ENCODE measurements at places on chromosomes 12 and 14. TPM values are rescaled to one million over a fixed set of nuclear protein-coding genes. Genes with fewer than 3 reads are reported as not detected.
A peak's percentile ranks its signal among the peaks of the same experiment; 100 is the strongest.

DNA sequence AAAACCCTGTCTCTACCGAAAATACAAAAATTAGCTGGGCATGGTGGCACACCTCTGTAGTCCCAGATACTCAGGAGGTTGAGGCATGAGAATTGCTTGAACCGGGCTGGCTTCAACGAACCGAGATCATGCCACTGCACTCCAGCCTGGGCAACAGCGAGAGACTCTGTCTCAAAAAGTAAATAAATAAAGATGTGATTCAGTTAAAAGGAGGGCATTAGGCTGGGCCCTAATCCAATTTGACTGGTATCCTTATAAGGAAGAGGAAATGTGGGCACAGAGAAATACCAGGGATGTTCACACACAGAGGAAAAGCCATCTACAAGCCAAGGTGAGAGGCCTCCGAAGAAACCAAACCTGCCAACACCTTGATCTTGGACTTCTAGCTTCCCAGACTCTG is 10.1 kb upstream of the DCAF4 start:
- H3K27ac ChIP-seq: no peak overlapping the region
- H3K36me3 ChIP-seq: no peaks in the 10 kb centered on the region
- no peak overlapping the region for H3K4me3 ChIP-seq
- no peaks in the 10 kb centered on the region for H3K4me1 ChIP-seq
- no peak for DNase-seq

DNA sequence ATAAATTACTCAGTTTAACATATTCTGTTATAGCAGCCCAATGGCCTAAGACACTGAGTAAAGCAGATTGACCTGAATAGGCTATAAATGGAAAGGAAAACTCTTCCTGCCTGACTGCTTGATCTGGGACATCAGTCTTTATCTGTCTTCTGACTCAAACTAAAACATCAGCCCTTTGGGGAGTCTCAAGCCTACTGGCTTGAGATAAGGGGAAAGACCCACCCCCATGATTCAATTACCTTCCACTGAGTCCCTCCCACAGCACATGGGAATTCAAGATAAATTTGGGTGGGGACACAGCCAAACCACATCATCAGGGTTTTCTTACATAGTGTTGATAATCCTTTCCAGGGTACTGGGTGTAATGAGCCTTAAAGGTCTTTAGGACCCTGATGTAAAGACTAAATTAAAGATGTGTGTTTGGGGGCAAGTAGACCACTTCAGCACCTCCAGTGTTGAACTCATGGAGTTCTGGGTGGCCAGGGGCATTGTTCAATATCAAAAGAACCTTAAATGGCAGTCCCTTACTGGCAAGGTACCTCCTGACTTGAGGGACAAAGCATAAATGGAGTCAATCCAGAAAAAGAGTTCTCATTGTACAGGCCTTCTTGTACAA is 67.8 kb downstream of the TSHR start:
- H3K4me3 ChIP-seq: no peak overlapping the region
- no peak overlapping the region for H3K27ac ChIP-seq
- H3K4me1 ChIP-seq: no peaks in the 10 kb centered on the region
- no peak for DNase-seq
- no peaks in the 10 kb centered on the region for H3K27me3 ChIP-seq

GRCh38 chr12:125178222-125178621 is 113.0 kb downstream of the AACS start:
- H3K36me3 ChIP-seq: no peaks in the 10 kb centered on the region
- H3K27ac ChIP-seq: no peak overlapping the region
- H3K27me3 ChIP-seq: peaks cover 3% of the 10 kb centered on the region
- no peak for DNase-seq
- H3K4me3 ChIP-seq: no peak overlapping the region
- H3K4me1 ChIP-seq: peaks cover under 1% of the 10 kb centered on the region

DNA sequence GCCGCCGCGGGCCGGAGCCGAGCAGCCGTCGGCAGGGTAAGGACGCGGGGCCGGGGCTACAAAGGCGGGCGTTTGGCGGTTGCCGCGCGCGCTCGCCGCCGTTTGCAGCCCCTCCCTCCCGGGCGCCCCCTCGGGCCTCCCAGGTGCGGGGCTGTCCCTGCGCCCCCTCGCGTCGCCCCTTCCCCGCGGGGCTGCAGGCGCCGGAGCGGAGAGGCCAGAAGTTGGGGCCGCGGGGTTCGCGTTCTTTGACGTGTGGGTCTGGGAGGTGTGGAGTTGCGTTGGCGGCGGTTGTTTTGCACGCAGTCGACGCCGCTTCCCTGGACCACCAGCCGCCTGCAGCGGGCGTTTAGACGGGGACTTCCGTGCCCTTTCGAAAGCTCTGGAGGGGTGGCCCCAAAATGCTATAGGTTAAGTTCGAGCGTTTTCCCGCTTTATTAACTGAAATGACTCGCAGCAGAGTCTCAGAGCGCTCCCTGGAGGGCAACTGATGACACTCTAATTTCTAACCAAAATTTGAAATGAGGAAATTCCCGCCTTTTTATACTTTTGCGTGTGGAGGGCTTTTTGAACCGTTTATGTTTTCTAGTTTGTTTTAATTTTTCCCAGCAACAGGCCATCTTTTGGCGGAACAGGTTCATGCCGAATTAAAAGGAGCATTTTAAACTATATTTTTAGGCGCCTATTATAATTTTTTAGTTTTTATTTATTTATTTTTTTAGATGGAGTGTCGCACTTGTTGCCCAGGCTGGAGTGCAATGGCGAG is 902 bp downstream of the TMPO start:
- H3K27ac ChIP-seq: peak overlapping the region; percentile 94
- DNase-seq: peak; percentile 97
- H3K36me3 ChIP-seq: peaks cover 10% of the 10 kb centered on the region
- no peaks in the 10 kb centered on the region for H3K27me3 ChIP-seq
- peak overlapping the region; percentile 88 for H3K4me3 ChIP-seq
- H3K4me1 ChIP-seq: peaks cover 52% of the 10 kb centered on the region

DNA sequence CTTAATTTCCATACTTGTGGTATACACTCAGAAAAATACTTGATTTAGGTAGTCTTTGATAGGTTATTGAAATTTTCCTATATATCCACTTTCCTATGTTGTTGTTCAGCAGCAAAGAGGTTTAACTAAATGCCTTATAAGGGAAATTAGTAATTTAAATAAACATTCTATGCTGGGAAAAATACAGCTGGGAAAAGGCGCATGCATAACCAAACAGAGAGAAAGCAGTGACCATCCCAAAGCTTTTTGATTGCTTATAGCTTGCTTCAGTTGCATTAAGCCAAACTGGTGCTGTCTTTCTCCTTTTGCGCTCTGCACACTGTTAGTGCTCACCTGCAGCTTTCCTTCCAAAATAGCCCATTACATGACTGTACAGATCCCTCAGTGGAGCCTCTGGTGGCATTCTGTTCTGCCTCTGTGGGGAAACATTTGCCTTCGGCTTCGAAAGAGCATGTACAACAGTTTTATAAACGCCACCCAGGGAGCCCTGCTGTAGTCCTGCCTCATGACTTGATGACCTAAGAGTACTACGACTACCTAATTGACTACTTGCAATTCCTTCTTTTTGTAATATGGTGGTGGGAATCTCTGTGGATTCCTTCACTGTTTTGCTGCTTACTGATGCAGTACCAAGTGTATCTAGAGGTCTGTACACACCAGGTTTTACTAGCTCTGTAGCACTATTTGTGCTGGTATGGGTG is 120.8 kb downstream of the RALGAPA1 start:
- DNase-seq: no peak
- H3K4me3 ChIP-seq: no peak overlapping the region
- H3K27me3 ChIP-seq: no peaks in the 10 kb centered on the region
- H3K27ac ChIP-seq: no peak overlapping the region
- peaks cover 13% of the 10 kb centered on the region for H3K4me1 ChIP-seq

Gene RNASE1
- total RNA-seq: not detected

Gene MYF6
- not detected for total RNA-seq

Gene C1S
- total RNA-seq: 4.7 TPM

- H3K4me1 ChIP-seq: peaks cover 6% of the 10 kb centered on the region
- no peak overlapping the region for H3K27ac ChIP-seq
- H3K36me3 ChIP-seq: no peaks in the 10 kb centered on the region
These were observed 22.0 kb upstream of the CDK17 start for GRCh38 chr12:96422192-96422591.

Gene MANSC4
- total RNA-seq: not detected

Gene ADCK1
- total RNA-seq: 7.2 TPM

Gene CCDC184
- total RNA-seq: 1.2 TPM

DNA sequence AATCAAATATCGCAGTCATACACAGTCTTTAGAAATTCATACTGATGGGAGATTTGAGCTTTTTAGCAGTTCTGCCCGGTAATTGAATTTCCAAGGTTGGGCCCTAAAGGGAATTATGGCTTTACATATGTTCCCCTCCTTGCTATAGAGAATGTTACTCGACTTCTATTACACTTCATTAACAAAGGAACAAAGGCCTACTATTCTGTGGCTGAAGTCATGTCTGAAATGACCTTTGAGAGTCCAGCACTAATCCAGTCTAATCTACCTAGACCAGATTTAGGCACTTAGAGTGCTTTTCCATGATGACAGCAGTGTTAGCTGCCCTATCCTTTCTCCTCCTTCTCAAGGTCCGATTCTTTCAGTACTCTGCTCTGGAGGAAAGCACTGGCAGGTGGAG is 305.3 kb downstream of the MED13L start:
- no peaks in the 10 kb centered on the region for H3K27me3 ChIP-seq
- H3K4me1 ChIP-seq: no peaks in the 10 kb centered on the region
- DNase-seq: no peak
- no peak overlapping the region for H3K4me3 ChIP-seq

Gene KNTC1
- total RNA-seq: 25.4 TPM

DNA sequence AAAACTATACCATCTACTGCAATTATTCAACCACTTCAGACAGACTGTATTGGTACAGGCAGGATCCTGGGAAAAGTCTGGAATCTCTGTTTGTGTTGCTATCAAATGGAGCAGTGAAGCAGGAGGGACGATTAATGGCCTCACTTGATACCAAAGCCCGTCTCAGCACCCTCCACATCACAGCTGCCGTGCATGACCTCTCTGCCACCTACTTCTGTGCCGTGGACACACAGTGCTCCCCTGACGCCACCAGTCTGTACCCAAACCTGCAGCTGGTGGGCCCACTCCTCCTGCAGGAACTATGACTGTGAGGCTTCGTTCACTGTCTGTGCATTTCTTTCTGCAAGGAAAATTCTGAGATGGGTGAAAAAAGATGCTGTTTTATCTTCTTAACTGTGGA is 284.7 kb downstream of the DAD1 start:
- no peak for DNase-seq
- H3K4me1 ChIP-seq: peaks cover 2% of the 10 kb centered on the region
- no peaks in the 10 kb centered on the region for H3K36me3 ChIP-seq
- H3K27ac ChIP-seq: no peak overlapping the region

DNA sequence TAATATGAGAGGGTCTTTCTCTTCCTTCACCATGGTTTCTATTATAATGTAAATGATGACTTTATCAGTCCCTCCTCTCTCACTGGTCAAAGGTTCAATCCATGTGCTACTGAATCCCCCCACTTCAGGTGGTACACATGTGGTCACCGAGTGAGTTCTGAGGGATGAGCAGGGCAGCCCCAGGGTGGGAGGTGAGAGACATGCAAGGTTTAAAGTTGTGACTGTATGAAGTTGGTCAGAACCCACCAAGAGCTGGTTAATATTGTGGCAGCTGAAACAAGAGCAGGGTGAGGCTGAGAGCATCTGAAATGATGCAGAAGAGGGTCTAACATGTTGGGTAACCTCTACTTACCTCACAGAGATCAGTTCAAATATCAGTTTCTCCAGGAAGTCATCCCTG is 444.7 kb upstream of the FBXO33 start:
- H3K4me3 ChIP-seq: no peak overlapping the region
- no peak overlapping the region for H3K27ac ChIP-seq
- no peaks in the 10 kb centered on the region for H3K27me3 ChIP-seq
- H3K36me3 ChIP-seq: no peaks in the 10 kb centered on the region
- no peaks in the 10 kb centered on the region for H3K4me1 ChIP-seq

- H3K4me3 ChIP-seq: no peak overlapping the region
- no peaks in the 10 kb centered on the region for H3K27me3 ChIP-seq
- no peaks in the 10 kb centered on the region for H3K36me3 ChIP-seq
These were observed 58.8 kb downstream of the PIK3C2G start for GRCh38 chr12:18320036-18320617.
